Activated CD4-positive, alpha-beta T cell treated with anti-CD3 and anti-CD28 coated beads, Interleukin-2, amount 50 U/mL, for 48 hours (primary cell): ENCODE measurements at places on chromosomes 2 and 18.

DNA sequence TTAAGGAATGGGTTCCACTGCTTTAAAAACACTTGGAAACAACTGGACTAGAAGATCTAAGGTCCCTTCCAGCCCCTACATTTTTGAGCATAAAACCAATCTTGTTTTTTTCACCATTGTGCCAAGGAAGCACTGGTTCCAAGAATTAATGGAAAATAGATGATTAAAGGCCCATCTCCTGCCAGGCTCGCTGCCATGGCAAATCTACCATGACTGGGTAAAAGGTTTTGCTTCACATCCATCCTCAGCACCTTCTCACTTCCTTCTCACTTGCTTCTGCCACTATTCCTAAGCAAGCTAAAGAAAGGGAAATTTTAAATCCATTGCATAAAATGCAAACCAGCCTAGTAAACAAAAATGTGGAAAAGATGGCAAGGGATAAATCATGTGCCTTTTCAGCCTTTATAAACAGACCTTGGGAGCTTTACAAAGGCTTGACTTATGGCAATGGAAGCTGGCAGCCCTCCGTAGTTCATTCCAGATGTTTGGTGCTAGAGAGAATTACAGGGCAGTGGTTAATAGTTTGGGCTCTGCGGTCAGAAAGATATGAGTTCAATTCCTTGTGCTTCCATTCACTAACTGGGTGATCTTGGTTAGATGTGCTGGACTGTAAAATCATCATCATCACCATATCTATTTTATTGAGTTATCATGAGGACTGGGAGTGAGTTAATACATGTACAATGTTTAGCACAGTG is 27.0 kb upstream of the ST3GAL5 start:
- DNase-seq, result no peak

DNA sequence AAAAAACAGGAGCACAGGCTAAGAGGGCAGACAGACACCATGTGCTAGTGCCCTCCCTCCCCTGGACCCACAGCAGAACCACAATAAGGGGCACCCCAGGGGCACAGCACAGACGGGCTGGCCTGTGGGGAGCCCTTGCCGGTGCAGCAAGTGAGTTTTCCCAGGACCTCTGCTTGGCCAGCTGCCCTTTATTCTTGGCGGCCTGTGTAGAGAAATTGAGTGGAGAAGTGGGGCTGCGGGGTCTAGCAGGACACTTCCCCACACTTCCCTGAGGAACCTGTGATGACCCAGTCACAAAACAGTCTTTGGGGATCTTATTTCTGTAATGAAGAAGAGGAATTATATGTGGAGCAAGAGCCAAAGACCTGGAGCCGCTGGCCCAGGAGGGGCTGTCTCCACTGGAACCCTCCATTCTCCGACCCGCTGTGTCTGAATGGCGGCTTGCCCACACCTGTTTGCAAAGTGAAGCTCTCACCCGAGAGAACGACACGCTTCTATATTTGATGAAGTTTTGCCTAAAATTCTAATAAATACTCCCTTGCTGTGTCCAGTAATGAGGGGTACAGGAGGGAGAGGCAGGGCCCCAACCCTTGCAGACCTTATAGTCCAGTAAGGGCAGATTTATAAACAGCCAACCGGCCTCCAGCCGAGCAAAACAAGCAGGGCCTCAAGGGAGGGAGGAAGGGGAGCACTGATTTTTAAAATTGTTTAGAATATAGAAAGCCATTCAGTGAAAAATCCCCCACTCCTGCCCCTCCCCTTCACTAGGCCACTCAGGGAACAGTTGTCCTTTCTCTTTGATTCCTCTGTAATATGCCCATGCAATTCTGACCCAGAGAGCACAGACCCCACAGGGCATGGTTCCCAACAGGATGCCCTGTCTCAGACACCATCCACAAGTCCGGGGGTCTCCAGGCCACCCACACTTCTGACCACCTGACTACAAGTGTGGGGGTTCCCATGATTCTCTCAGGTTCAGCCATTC is 44.7 kb upstream of the SNED1 start:
- no peak for DNase-seq

- no peak for DNase-seq
Measured at GRCh38 chr2:192473331-192473730, 278.6 kb upstream of the TMEFF2 start.

DNA sequence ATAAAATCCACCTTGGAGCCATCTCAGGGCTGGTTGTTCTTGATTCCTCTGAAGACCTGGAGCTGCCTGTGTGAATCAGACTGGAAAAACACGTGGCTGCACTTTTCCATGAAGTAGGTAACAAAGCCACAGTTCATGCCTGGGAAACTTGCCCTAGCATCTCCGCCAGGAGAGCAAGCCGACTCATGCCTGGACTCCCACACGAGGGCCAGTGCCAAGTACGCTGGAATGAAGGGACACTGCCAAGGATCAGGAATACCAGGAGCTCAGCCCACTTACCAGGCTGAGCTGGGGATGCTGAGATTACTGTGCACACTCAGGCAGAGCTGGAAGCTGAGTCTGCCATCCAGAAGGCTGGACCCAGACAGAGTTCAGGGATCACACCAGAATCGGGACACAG is 10.9 kb upstream of the FHL2 start:
- DNase-seq, result no peak

- DNase-seq, result peak; percentile 37
Measured at GRCh38 chr18:44733069-44733753, 52.5 kb downstream of the SETBP1 start.

DNA sequence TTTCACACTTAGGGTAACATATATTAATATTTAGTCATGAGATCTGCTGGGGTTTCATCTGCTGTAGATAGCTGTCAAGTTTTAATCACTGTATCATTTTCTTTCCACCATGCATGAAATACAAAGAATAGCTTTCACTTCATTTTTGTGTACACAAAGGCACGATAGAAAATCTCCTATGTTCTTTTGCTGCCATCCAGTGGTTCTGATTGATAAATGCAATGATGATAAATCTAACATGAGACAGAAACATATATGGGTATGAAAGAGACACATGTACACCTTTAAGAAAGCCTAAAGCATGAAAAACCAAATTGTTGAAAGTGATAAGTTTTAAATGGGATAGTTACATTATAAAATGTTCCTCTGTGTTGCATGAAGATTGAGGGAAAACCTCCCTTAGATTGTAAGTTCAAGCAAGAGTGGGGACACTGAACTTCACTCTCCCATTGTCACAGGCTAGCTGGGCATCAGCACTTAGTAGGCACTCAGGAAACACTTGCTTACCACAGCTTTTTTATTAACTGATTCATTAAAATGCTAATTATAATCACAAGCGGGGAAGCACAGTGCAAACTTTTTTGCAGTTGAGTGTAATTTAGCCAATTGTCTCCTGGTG is 31.2 kb downstream of the C1D start:
- DNase-seq, result no peak
